Osteoblast (primary cell): ENCODE measurements at places on chromosomes 1 and 21. TPM values are rescaled to one million over a fixed set of nuclear protein-coding genes. Genes with fewer than 3 reads are reported as not detected.

GJB3 gene
- total RNA-seq: not detected in 2 replicates

AADACL3 gene
- total RNA-seq: not detected in 2 replicates

RHD gene
- total RNA-seq: not detected in 2 replicates

NPHS2 gene
- total RNA-seq: not detected in 2 replicates

TRIM17 gene
- under 0.01 TPM in 1 of 2 replicates, not detected in the other for total RNA-seq

RGS16 gene
- under 0.01 and 0.29 TPM in 2 replicates for total RNA-seq

PLA2G2D gene
- total RNA-seq: not detected in 2 replicates

TSPEAR gene
- not detected in 2 replicates for total RNA-seq

ALX3 gene
- not detected in 2 replicates for total RNA-seq

CFAP74 gene
- total RNA-seq: not detected in 2 replicates

SMIM1 gene
- not detected in 2 replicates for total RNA-seq

RGS7 gene
- total RNA-seq: 0.36 and 0.59 TPM in 2 replicates

TTC22 gene
- total RNA-seq: not detected in 2 replicates

ERO1B gene
- total RNA-seq: 2.9 and 4.7 TPM in 2 replicates

BLACAT1 gene
- total RNA-seq: not detected in 2 replicates

RGSL1 gene
- not detected in 2 replicates for total RNA-seq

CELA3B gene
- not detected in 2 replicates for total RNA-seq

OR2T29 gene
- total RNA-seq: not detected in 2 replicates

CD48 gene
- under 0.01 TPM in 1 of 2 replicates, not detected in the other for total RNA-seq

FMO5 gene
- 2.7 and 3.6 TPM in 2 replicates for total RNA-seq

FAM163A gene
- total RNA-seq: not detected in 2 replicates

KIF26B gene
- total RNA-seq: 22.1 and 28.6 TPM in 2 replicates

OR6K3 gene
- total RNA-seq: not detected in 2 replicates

CASQ1 gene
- total RNA-seq: 0.29 and 0.36 TPM in 2 replicates

KCNE1 gene
- total RNA-seq: 0.29 and 0.72 TPM in 2 replicates

MRPL39 gene
- total RNA-seq: 26.5 and 28.2 TPM in 2 replicates

PRXL2B gene
- total RNA-seq: 8.0 and 9.4 TPM in 2 replicates

CLCA4 gene
- total RNA-seq: not detected in 2 replicates

WDR4 gene
- 8.0 and 10.1 TPM in 2 replicates for total RNA-seq

IL24 gene
- total RNA-seq: not detected in 2 replicates

TBX15 gene
- 38.0 and 44.5 TPM in 2 replicates for total RNA-seq

PDPN gene
- 4.7 and 11.9 TPM in 2 replicates for total RNA-seq

PAPPA2 gene
- 3.5 and 5.8 TPM in 2 replicates for total RNA-seq

CA6 gene
- total RNA-seq: not detected in 2 replicates

C1orf185 gene
- total RNA-seq: not detected in 2 replicates

KRTAP12-1 gene
- total RNA-seq: not detected in 2 replicates

MKNK1 gene
- total RNA-seq: 25.9 and 31.8 TPM in 2 replicates

UBE2U gene
- not detected in 2 replicates for total RNA-seq

YTHDF2 gene
- 56.9 and 63.0 TPM in 2 replicates for total RNA-seq

FCAMR gene
- not detected in 2 replicates for total RNA-seq

TFF1 gene
- not detected in 2 replicates for total RNA-seq

MUTYH gene
- total RNA-seq: 13.6 and 14.1 TPM in 2 replicates

CYP4Z1 gene
- total RNA-seq: not detected in 2 replicates

LCE6A gene
- total RNA-seq: not detected in 2 replicates

FAM72C gene
- 0.36 and 0.59 TPM in 2 replicates for total RNA-seq

B3GALT5 gene
- total RNA-seq: under 0.01 TPM in 2 replicates

ACTL8 gene
- not detected in 2 replicates for total RNA-seq

KLHDC8A gene
- total RNA-seq: not detected in 2 replicates

LHX8 gene
- total RNA-seq: not detected in 2 replicates

DNMT3L gene
- not detected in 2 replicates for total RNA-seq

TLCD4 gene
- total RNA-seq: 2.2 and 2.4 TPM in 2 replicates

DISP1 gene
- total RNA-seq: 4.3 and 4.4 TPM in 2 replicates

ENTREP3 gene
- 6.5 and 7.7 TPM in 2 replicates for total RNA-seq

HNRNPCL2 gene
- total RNA-seq: not detected in 2 replicates
